ENCODE measurements at places on chromosomes 16 and 17.

DNA sequence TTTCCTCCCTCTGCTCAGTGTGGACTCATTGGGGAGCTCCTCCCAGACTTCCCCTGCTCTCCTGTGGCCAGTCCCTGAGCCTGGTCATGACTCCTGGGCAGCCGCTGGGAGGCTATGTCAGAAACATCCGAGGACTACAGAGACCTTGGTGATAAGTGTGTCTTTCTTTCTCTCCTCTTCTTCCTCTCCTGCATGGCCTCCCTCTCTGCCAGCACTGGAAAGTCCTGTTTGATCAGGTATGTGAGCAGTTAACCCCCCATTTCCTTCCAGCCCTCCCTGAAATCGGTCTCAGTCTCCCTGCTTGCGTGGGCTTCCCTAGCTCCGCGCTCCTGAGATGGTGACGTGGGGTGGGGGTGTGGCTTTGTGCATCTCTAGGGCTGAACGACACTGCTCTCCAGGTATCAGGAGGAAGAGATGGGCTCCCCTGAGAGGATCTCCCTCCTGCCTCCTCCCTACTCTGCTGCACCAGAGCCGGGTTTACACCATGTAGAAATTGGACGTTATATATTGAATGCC lies 2.1 kb downstream of the RHBDL3 start:
- DNase-seq, result peak; percentile 10

DNA sequence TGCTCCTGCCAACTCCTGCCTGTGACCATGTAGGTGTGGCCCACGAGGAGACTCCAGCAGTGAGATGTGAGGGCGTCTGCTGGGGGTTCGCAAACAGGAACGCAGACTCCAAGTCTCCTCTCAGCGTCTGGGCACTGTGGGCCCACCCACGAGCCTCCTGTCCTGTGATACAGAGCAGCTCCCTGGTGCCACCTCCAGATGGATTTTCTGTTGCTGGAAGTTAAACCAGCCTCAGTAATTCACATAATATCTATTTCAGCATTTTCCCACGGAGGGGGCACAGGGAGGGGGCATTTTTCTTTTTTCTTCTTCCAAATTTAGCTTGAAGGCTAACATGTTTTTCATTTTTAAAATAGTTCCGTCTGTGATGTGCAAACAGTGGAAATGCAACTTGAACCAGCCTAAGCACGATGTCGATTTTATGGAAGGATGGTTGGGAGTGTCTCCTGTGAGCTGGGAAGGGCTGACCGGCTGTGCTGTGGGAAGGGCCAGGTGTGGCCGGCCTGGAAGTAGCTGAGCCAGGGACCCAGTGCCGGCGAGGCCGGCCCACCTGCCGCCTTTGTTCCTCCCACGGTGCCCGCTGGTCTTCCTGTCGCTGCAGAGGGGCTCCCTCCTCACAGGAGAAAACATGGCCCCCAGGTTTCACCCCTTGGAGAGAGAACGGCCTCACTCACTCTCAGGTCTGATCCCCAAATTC lies 3.9 kb upstream of the RAB40B start:
- DNase-seq, result no peak

- no peak for DNase-seq
Measured at GRCh38 chr17:69434164-69434579, 19.7 kb downstream of the MAP2K6 start.

- DNase-seq, result no peak
Measured at GRCh38 chr16:414395-415169, 10.9 kb upstream of the RAB11FIP3 start.

- no peak for DNase-seq
Measured at GRCh38 chr17:48644910-48645557, 18.9 kb upstream of the HOXB9 start.

- no peak for DNase-seq
Measured at GRCh38 chr17:39236450-39236927, 10.7 kb upstream of the STAC2 start.

- DNase-seq, result no peak
Measured at GRCh38 chr16:12111223-12111622, 134.7 kb downstream of the SNX29 start.

DNA sequence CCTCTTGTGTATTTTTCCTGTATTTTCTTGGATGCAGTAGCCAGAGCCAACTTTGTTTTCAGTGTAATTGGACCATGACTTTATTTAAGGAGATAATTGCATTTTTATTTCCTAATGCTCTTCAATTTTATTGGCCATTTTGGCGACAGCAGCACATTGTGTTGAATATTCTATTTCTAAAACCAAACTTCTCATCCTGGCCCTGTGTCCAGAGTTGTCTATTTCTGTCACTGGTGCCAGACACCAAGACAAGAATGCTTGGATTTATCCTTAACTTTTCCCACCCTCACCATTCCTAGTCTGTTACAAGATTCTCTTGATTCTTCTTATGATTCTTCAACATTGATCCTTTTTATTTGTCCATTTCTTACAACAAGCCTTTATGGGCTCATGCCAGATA lies 37.1 kb downstream of the ARHGAP44 start:
- no peak for DNase-seq

DNA sequence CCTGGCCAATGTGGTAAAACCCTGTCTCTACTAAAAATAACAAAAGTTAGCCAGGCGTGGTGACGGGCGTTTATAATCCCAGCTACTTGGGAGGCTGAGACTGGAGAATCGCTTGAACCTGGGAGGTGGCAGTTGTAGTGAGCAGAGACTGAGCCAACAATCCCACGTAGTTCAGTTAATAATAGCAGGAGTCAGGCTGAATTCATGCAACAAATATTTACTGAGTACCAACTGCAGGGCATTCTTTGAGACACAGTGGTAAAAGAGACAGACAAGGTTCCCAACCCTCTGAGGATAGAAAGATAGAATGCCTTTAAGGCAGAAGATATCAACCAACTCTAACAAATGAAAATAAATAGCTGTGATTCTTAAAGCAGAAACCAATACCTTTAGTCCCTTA lies 39.1 kb downstream of the SPOP start:
- DNase-seq, result no peak

DNA sequence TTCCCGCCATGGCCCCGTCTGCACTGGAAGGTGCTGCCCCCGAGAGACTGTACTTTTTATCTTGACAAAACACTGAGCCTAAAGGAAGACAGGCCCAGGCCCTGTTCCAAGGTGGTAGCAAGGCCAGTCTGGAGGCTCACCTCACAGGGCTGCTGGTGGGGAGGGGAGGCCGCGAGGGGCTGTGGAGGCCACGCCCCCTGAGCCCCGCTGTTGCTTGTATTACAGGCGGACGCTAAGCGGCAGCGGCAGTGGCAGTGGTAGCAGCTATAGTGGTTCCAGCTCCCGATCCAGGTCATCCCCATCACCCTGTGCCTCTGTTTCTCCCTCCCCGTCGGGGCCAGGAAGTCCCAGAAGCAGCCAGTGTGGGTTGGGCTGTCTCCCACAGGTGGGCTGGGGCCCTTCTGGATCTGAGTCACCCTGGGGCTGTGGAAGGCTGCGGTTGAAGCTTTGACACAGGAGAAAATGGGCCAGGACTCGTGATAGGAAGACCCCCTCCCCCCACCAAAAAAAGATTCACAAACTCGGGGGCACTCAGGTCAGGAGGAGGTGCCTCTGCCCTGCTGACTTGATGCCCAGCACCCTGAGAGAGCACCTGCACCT lies 13.3 kb upstream of the IL17C start:
- no peak for DNase-seq

GRCh38 chr16:15607700-15608396 lies 35.1 kb downstream of the MARF1 start:
- DNase-seq, result no peak

- DNase-seq, result no peak
Measured at GRCh38 chr17:77307479-77308198, 166.9 kb downstream of the SEC14L1 start.
